ENCODE measurements at places on chromosomes 4 and X.

- DNase-seq = no peak
Measured at GRCh38 chr4:163077680-163078079, 89.0 kb downstream of the NAF1 start.

DNA sequence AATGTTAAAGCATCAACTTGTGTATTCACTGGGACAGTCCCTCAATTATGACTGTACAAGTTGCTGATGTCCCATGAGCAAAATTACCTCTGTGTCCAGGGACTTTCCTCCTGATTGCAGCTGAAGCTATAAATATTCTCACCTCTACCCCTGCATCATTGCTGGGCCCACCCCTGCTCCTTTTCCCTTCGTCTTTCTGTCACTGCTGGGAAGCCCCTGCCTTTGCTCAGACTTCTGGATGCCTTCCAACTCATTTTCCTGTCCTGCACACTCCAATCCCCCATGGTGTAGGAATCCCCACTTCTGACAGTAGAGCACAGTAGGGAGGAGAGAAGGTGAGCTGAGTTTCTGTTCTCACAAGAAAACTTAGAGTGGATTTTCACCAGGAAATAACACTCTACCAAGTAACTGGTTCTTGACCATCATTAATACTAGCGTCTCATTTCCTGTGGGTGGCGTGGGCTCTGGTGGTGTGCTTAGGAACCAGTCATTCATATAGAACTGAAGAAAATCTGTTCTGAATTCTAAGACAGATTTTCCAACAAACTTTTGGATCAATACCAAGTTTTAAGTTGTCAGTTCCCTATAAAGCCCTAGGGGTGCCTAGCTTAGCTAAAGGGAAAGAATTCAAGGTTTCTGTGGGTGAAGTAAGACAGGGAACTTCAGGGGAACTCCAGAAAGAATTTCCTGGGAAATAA lies 136.2 kb upstream of the MED14 start:
- no peak for DNase-seq

- no peak for DNase-seq
Measured at GRCh38 chrX:84199688-84200087, 11.7 kb upstream of the RPS6KA6 start.

- DNase-seq = no peak
Measured at GRCh38 chrX:115892787-115893671, 277.5 kb upstream of the AGTR2 start.

DNA sequence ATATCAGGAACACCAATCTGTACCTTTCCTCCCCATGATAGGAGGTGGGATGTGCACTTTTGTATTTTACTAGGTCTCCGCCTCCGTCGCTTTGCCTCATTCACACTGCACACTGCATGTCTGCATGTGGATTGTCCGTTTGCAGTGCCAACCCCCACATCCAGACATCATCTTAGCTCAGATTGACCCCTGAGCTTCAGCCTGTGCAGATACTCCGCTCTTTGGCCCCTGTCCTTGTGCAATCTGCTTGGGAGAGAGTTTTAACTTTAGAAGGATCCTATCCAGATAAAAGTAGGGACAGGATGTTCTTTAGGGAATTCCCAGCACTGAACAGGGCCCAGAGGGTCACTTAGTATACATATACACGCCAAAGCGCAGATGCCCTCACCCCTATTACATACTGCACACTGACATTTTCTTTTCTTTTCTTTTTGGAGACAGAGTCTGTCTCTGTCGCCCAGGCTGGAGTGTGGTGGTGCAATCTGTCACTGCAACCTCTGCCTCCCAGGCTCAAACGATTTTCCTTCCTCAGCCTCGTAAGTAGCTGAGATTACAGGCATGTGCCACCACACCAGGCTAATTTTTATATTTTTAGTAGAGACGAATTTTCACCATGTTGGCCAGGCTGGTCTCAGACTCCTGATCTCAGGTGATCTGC lies 43.3 kb upstream of the FBXW7 start:
- DNase-seq = no peak

DNA sequence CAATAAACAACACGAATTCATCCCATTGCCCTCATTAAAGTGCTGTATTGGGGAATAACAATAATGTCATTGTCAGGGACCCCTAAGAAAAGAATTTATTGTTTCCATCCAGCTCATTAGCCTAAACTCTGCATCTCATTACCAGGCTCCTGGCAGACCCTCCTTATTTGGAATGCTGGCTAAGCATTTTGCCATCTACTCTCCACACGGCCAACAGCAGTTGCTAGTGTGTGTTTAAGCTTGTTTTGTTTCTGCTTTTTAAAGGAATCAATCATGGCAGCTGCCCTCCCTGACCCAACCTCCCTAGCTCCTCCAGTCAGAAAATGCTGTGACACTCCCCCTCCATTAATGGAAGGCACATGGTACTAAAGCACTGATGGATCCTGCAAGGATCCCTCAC lies 43.5 kb downstream of the GATB start:
- DNase-seq = no peak

GRCh38 chr4:41154814-41155177 lies 59.5 kb downstream of the APBB2 start:
- no peak for DNase-seq

GRCh38 chr4:20391198-20391597 lies 139.5 kb downstream of the SLIT2 start:
- DNase-seq = no peak

- DNase-seq = no peak
Measured at GRCh38 chr4:143252478-143252877, 67.8 kb downstream of the USP38 start.

- no peak for DNase-seq
Measured at GRCh38 chrX:135520022-135520552, 373 bp upstream of the INTS6L start.

- no peak for DNase-seq
Measured at GRCh38 chr4:175422331-175422730, 389.7 kb downstream of the GPM6A start.

DNA sequence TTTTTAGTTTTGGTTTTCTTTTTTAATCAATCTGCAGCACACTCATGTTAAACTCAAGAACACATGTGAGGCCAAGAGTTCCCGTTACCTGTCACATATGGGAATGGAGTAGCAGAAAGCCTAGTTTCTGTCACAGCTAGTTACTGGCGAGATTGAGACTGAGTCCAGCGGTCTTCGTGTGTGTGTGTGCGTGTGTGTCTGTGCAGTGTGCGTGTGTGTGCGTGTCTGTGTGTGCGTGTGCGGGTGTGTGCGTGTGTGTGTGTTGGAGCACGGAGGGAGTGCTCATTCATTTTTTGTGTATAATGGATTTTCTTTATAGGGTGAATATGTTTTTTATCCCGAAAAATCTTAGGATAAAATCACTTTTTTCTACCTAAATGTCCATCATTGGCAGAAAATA lies 19.2 kb downstream of the F11 start:
- DNase-seq = no peak

DNA sequence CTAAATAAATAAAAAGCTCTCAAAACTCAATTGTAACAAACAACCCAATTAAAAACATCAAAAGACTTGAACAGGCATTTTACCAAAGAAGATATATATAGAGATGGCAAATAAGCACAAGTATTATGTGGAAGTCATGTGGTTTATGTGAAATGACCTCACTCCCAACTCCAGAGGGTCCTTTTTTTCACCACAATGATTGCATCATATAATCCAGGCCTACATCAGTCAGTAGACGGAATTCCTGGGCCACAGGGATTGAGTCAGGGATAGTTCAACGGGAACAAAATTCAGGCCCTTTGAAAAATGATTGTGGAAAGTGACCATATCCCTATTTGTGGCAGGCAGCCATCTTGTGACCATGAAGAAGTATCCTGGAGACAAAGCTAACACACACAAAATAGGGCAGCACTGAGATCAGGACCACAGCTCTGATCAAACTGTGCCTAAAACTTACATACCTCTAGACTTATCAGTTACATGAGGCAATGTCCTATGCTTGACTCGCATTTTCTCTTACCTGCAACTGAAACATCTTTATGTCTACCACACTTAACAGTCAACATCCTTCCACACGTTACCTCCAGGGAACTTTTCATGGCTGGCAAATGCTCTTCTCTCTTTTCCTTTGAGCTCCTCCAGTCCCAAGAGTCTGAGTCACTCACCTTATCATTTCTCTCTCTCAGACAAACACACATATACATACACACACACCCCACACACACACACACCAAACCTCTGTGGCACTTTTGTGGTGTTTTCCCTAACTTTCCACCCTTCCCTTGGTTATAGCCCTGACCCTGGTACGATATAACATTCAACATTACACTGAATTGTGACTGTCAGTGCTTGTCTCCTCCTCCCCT lies 113.5 kb downstream of the PHF8 start:
- no peak for DNase-seq

- DNase-seq = no peak
Measured at GRCh38 chr4:174461466-174462106, 60.7 kb downstream of the HPGD start.

- no peak for DNase-seq
Measured at GRCh38 chrX:21374163-21374993, at the start of gene CNKSR2. Gene CNKSR2, plus strand, starts transcription at chrX:21374418. Its CDS starts 480 bp downstream, at chrX:21374898.

DNA sequence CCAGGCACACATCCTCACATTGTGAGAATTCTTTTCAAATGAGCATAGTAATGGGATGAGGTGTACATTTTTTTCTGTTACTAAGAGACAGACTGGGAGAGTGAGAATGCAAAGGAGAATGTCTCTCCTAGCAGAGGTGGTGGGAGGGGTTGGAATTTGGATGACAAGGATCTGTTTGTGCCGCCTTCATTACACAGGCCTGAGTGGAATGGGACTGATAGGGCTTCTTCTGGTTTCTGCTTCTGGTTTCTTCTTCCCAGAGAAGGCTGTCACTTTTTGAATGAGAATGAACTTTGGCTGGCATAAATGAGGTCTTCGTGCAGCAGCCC lies 55.4 kb downstream of the C4orf51 start:
- no peak for DNase-seq

DNA sequence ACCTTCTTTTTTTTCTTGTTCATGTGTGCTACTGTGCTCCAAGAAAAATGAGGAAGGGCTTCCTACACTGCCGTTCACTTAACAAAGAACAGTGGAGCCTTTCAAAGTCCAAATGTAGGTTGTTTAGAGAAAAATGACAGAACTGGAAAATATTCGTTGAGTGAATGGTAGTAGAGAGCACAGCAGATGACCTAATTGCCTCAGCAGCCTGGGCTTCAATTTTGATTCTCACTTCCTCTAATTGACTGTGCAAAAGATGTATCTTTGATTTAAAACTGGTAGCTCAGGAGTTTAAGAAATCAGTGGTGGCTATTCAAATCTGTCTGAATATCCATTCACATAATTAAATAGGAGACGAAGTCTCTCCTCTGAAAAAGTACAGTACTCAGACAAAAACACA lies 5.2 kb downstream of the NLGN4X start:
- no peak for DNase-seq

- peak; percentile 64 for DNase-seq
Measured at GRCh38 chrX:1558761-1559468, 21.9 kb upstream of the P2RY8 start.
